A549 treated with RU486 at 1 μM for 4 hours (cell line): ENCODE measurements at places on chromosomes 7 and 10. TPM values are rescaled to one million over a fixed set of nuclear protein-coding genes. Genes with fewer than 3 reads are reported as not detected.

SEMA3D gene
- total RNA-seq, result 0.03 to 0.09 TPM in 2 of 5 replicates, not detected in the others

ZNF727 gene
- not detected in 5 replicates for total RNA-seq

LIPN gene
- total RNA-seq, result not detected in 5 replicates

HEPACAM2 gene
- total RNA-seq, result not detected in 5 replicates

CEP55 gene
- total RNA-seq, result 47.3 to 72.8 TPM (median 66.7 TPM) in 5 replicates
